ENCODE measurements at places on chromosomes 4 and X.

DNA sequence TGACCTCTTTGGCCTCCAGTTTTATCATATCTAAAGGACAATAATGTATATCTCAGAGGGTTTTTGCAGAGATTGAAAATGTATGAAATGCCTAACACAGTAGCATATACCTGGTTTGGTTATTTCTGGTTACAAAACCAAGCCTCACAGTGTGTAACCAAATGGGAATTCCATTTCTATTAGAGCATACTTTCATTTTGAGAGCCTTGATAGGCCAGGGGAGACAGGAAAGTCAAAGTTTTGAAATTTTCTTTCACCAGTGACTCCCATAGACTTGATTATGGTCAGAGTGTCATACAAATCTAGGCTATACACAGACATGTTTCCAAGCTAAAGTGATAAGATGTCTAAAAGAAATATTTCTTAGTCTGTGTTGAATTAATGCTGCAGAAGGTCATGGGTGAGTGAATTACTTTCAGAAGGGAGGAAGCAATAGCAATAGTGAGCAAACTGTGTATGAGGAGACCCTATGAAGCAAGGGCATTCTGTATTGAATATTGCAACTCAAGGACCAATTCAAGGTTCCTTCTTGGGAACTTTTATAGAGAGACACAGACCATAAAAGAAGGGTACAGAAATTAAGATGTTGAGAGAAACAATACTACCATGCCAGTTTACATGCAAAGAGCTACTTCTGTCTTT lies 151.1 kb downstream of the PDE5A start:
- DNase-seq: no peak

DNA sequence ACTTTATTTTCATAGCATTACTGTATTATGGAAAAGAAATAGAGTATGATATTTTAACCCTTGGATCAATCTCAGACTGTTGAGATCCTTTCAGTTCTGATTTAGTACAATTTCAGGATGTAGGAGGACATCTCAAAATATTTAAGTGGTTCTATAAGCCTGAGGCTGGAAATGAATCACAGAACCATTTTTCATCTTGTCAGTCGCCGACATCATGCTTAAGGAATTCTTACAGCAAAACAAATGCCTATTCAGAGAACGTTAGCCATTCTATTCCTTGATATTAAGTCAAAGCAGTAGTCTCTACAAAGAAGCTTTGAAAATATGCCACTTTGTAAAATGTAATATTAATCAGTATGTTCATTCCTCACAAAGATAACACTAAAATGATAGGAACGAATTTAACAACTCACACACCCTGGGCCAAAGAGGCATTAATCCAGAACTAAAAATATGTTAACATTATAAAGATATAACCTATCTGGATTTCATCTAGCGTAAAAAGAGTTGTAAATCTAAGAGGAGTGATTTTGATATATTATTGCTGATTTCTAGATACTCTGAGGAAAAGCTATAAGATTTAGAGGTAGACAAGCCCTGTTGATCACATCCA lies 152.0 kb downstream of the GASK1B start:
- no peak for DNase-seq

DNA sequence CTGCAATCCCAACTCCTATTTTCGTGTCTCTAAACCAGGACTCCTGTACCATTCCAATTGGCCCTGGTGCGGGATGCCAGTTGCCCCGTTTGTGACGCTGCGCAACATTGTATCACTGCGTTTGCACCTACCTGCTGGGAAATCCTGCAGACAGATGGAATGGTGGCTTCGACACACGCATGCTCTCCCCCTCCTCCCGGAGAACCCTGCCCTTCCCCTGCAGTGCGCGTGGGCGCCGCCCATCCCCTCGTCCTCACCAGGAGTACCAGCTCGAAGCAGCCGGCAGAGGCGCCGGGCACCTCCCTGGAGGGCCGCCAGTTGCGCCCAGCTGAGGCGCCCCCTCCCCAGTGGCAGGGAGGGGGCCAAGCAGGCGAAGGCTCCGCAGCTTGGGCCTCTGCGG lies 1.4 kb downstream of the DGKK start:
- no peak for DNase-seq

GRCh38 chrX:4550018-4550417 lies 836.6 kb upstream of the PRKX start:
- DNase-seq: no peak

- DNase-seq: no peak
Measured at GRCh38 chrX:105063743-105064142, 156.8 kb downstream of the TEX13A start.
